ENCODE measurements at places on chromosomes 12 and 14.

- no peak for DNase-seq
Observed at GRCh38 chr14:93708800-93709199, 79.5 kb downstream of the PRIMA1 start.

GRCh38 chr12:96578526-96579125 is 89.2 kb downstream of the CFAP54 start:
- no peak for DNase-seq

DNA sequence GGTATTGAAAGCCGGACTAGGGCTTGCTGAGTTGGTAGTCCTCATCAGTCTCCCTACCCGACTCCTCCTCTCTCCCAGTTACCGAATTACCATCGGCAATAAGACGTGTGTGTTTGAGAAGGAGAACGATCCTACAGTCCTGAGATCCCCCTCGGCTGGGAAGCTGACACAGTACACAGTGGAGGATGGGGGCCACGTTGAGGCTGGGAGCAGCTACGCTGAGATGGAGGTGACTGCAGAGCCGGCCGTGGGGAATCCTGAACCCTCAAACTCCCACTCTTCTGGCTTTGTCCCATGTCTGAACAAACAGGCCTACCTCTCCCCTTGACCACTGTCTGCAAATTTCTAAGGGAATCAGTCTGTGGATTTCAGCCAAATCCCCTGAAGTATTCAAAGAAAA is 82.9 kb downstream of the ACACB start:
- no peak for DNase-seq

- DNase-seq, result no peak
Observed at GRCh38 chr12:23628806-23629205, 320.7 kb downstream of the SOX5 start.

- DNase-seq, result peak; percentile 9
Observed at GRCh38 chr14:20400965-20401593, 12.2 kb downstream of the TEP1 start.

- DNase-seq, result no peak
Observed at GRCh38 chr12:129195081-129195480, 341.8 kb downstream of the GLT1D1 start.

- DNase-seq, result no peak
Observed at GRCh38 chr12:80235944-80236343, 136.6 kb downstream of the OTOGL start.

- DNase-seq, result no peak
Observed at GRCh38 chr12:106978035-106978800, 8.7 kb downstream of the MTERF2 start.

DNA sequence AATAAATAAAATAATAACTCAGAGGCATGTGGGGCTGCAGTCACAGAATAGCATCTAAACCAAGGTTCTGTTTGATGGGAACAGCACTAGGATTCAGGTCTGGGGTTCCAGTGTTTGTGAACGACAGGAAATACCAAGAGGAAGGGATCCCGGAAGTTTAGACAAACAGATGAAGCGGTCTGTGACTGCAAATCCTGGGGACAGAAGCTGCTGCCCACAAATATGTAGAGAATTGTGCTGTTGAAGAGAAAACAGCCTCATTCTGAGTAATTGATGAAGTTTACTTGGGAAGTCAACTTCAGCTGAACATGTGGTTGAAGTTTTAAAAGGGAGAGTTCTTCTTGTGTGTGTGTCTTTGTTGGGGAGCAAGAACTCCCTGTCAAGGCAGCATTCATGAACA is 98.4 kb upstream of the TBX5 start:
- DNase-seq, result no peak

DNA sequence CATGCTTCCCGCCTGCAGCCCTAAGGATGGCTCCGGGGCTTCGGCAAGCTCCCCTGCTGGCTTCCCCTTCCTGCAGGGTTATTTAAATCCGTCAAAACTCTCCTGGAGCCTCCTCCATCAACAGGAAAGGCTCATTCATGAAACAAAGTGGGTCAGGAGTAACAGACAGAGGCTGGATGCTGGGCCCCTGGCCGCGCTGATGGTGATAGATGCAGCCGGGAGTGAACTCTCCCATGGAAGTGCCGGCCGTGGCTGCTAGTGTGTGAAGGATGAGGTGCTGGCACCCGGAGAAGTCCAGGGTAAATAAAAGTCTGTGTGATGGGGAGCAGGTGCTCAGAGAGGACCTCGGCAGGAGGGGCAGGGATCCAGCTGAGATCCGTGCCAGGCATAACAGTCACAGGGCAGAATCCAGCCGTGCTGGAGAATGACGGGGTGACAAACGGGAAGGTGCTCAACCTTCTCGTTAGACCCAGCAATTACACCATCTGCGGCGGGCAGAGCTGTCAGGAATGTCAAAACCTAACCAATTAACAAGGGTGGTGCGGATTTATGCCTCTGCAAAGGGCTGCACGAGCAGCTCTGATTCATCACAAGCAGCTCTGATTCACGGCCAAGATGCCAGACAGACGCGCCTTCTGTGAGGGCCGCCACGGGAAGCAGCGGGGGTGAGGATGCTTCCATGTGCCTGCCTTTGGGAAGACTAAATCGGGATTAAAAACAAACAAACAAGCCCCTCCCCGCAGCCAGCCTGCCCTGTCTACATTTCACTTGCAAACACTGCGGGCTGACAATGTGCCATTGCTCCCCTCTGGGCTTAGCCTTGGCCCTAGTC is 55.6 kb downstream of the SYNE3 start:
- no peak for DNase-seq

- peak; percentile 32 for DNase-seq
Observed at GRCh38 chr14:22491683-22492621, 97.1 kb downstream of the DAD1 start.

DNA sequence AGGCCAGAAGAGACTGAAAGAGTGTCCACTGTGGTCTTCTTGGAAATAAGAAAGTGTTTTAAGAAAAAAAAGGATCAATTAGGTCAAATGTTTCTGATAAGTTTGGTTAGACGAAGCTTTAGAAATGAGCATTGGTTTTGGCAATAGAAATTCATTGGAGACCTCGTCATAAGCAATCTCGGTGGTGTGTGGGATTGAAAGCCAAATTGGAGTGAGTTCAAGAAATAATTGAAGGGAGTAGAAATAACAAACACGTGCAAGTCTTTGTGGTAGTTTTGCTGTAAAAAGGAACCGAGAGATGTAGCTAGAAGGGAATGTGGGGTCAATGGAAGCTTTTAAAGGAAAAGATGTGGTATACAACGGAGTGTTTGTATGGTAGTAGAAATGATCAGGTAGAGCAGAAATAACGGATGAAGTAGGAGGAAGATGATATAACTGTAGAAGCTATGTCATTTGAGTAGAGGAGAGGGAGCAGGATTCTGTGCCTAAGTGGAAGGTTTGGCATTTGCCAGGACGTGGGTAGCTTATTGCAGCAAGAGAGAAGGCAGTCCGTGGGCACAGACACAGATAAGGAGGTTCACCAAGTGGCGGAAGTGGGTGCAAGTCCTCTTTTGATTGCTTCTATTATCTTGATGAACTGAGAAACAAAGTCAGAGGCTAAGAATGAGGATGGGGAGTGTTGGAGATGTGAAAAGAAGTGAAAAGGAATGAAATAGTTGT is 146.2 kb downstream of the DACT1 start:
- DNase-seq, result no peak

GRCh38 chr14:104982548-104983230 is 2.9 kb upstream of the CLBA1 start:
- no peak for DNase-seq

- DNase-seq, result no peak
Observed at GRCh38 chr12:8031872-8032241, 659 bp upstream of the FOXJ2 start.

GRCh38 chr14:68968051-68968450 is 11.1 kb downstream of the ACTN1 start:
- DNase-seq, result peak; percentile 64

DNA sequence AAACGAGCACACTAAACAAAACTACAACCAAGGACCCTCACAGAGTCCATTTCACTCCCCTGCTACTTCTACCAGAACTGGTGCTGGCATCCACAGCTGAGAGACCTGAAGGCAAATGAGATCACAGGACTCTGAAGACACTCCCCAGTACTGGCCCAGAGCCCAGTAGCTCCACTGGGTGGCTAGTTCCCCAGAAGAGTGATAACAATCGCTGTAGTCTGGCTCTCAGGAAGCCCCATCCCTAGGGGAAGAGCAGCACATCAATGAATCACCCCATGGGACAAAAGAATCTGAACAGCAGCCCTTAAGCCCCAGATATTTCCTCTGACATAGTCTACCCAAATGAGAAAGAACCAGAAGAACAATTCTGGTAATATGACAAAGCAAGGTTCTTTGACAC is 190.7 kb upstream of the BMP4 start:
- DNase-seq, result no peak

GRCh38 chr12:67362526-67362925 is 93.4 kb downstream of the CAND1 start:
- no peak for DNase-seq

GRCh38 chr12:123059500-123059899 is 79.0 kb downstream of the ARL6IP4 start:
- DNase-seq, result no peak

DNA sequence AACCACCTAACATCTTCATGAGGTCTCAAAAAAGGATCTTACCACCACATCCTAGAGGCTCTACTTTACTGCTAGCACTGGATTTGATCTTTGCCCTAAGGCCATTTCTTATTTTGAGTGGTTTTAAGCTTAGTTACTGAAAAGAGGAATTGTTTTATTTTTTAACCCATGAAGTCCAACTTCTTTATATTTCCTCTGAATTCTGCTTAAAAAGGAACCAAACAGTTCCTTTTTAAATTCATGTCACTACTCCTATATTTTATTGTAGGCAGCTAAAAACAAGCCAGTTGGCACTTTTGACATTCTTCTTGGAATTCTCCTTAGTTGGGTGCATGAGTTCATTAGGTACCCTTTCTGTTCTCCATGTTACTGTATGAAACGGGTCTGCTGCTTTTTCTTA is 76.4 kb downstream of the FGD4 start:
- no peak for DNase-seq

DNA sequence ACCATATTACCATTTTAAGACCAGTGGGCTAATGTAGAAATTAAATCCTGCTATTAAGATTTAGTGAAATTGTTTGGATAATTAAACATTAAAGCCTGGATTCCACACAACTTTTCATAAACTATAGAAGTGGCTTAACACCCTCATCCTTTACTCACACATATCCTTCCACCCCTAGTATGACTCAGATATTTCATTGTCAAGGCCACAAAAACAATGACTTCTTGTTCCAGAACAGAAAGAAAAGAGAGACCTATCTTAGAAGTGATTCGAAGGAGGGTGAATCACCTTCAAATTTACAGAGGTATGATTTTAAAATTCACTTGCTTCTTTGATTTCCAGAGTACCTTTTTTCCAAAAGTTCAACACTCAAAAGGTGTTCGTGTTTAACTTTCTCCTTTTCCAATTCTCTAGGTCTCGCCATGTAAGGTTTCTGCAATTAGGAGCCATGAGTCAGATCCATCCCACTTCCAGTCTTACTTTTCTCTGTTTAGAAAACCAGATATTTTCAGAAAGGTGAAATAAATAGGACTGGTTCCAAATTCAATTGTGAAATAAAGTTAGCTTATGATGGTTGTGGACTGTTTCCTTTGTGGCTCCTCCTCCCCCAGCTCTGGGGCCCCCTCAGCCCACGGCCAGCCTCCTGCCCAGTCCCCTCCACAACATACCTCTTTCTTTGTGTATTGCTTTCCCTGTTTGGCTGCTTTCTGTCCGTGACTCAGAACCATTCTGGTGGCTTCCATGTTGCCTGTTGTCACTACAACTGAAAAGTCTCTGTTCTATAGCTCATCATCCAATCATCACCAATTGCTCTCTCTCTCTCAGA is 24.6 kb upstream of the MGP start:
- DNase-seq, result no peak

- no peak for DNase-seq
Observed at GRCh38 chr14:70022771-70023445, 143.7 kb downstream of the SMOC1 start.

- no peak for DNase-seq
Observed at GRCh38 chr14:77098529-77099353, 683 bp downstream of the CIPC start.

GRCh38 chr12:27237790-27238771 is 6.0 kb upstream of the STK38L start:
- DNase-seq, result no peak

GRCh38 chr14:77986773-77987172 is 183.4 kb upstream of the NRXN3 start:
- no peak for DNase-seq

GRCh38 chr14:20742132-20742531 is 3.6 kb upstream of the EDDM3A start:
- DNase-seq, result no peak

- DNase-seq, result no peak
Observed at GRCh38 chr12:25308756-25309155, 58.0 kb upstream of the KRAS start.

- DNase-seq, result no peak
Observed at GRCh38 chr14:57660208-57660607, 166.6 kb upstream of the CCDC198 start.

DNA sequence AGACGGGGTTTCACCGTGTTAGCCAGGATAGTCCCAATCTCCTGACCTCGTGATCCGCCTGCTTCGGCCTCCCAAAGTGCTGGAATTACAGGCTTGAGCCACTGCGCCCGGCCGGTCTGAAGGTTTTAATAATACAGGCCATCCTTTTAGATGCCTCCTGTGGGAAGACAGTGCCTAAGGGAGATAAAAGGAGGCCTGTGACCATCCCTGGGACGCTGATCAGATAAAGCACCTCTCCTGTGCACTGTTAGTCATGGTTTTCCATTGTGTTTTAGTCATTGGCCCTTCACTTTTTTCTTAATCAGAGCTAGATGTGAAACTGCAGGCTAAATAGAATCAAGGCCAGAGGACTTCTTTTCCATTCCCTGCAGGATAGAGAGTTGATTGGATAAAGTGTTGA is 7.6 kb upstream of the ACADS start:
- no peak for DNase-seq

GRCh38 chr12:52659395-52659794 is 7.4 kb upstream of the KRT2 start:
- no peak for DNase-seq

GRCh38 chr14:58709949-58710348 is 72.2 kb downstream of the DACT1 start:
- DNase-seq, result no peak

DNA sequence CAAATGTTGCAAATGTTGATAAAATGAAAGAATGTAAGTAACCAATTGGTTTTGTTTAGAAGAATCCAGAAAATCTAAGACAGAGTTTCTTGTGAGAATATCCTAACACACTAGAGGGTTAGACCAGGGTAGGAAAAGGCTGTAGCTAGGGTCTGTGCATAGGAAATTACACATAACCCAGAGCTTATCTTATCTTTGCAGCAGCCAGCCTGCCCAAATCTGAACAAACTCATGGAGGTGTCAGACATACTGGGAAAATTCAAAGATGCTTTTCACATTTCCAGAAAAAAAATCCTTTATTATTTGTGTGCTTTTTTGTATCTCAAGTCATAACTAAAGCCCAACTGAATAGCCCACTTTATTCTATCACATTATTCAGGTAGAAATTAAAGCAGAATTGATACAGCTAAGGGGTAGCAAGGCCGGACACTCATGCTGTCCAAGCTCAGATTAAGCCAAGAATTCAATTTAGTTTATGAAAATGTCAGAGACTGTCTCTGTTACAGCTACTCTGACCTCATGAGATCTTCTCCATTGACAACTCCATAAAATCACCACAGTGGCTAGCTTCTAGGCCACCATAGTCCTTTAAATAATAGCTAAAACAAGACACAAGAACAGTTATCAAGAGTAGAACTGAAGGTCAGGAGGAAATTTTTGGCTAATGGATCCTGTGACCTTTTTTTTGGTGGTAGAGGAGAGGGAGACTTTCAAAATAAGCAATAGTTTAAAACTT is 169.6 kb upstream of the RASSF8 start:
- DNase-seq, result no peak

- DNase-seq, result peak; percentile 19
Observed at GRCh38 chr12:123106640-123107359, 44.1 kb downstream of the PITPNM2 start.

All from stimulated activated CD4-positive, alpha-beta T cell treated with anti-CD3 and anti-CD28 coated beads, Interleukin-2, amount 100 ng/mL, for 4 hours (primary cell).